Right kidney (tissue), 9 donors: ENCODE measurements at places on chromosomes 4 and X.

- no peak for DNase-seq
Measured at GRCh38 chrX:154698630-154699248, 45.4 kb upstream of the CTAG2 start.

DNA sequence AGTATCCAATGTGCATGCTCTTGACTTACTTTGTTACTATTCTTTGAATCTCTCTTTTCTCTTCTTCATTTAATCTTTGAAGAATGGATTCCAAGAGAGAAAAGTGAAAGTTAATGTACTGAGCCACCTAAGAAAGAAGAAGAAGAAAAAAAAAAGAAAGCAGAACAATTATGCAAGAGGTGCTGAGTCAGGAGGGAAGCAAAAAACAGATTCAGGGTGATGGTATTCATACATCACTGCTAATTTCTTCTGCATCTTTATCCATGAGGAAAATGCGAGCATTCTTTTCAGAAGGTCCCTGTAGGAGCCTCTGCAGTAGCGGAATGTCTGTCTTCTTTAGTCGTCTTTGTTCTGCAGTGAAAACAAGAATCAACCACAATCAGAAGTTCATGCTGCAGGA is 43.9 kb downstream of the RASSF6 start:
- DNase-seq = no peak

GRCh38 chrX:21996872-21997455 is 35.2 kb upstream of the PHEX start:
- DNase-seq = no peak

- no peak for DNase-seq
Measured at GRCh38 chr4:149897783-149898182, 82.1 kb upstream of the IQCM start.

DNA sequence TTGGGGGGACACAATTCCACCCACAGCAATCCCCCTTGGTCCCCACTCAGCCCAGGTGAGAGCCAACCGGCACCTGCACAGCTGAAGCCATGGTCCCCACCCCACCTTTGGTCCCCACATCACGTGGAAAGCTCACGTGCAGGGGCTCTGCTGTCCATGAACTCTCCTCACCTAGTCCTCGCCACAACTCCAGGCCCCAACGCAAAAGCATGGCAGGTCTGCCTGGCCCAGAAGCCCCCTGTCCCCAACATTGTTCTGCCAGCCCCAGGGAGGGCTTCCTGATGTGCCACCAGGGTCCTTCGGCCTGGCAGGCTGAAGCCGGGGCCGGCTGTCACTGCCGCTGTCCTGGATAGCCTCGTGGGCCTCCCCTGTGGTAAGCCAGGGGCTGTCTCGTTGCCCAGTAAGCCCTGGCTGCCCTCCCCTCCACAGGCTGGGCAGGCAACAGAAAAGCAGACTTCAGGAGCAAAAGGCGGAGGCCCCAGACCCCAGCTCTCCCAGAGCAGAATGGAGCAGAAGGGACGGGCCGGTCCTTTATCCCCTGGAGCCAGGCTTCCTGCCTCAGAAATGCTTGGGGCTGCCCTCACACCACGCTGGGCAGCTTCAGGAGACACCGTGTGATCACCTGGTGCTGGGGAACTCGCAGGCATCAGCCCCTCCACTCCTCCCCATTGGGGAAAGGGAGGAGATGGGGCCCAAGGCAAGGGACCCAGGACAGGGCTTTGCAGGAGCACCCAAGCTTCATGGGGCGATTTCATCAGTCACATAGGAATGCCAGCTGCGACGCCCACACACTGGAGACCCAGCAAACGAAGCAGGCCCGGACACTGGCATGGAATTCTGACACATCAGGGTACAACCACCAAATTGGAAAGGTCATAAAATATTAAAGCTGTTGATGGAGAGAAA is 103.7 kb downstream of the ADRA2C start:
- DNase-seq = no peak

DNA sequence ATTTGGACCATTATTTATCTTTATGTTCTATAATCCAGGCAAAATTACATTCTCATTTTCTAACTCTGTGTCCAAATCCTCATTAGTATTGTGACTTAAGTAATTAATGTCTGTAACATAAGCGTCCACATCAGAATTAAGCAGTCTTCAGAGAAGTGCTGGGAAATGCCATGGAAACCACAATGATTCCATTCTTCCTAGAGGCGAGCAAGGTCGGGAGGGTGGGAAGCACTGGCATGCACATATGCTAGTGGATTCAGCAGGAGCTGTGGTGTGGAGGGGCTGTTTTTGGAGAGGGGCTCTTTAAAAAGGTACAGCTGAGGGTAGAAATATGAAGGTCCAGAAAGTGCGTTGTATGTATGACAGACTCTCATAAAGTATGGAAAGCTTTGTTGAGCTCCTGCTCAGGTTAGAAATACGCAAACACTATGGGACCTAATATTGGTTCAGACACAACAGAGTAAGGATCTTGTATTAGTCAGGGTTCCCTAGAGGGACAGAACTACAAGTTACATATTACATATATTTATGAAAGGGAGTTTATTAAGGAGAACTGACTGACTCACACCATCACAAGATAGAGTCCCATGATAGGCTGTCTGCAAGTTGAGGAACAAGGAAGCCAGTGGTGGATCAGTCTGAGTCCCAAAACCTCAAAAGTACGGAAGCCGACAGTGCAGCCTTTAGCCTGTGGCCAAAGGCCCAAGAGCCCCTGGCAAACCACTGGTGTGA is 61.5 kb downstream of the GLRA2 start:
- DNase-seq = no peak

- no peak for DNase-seq
Measured at GRCh38 chr4:127261476-127261875, 371.3 kb upstream of the INTU start.

DNA sequence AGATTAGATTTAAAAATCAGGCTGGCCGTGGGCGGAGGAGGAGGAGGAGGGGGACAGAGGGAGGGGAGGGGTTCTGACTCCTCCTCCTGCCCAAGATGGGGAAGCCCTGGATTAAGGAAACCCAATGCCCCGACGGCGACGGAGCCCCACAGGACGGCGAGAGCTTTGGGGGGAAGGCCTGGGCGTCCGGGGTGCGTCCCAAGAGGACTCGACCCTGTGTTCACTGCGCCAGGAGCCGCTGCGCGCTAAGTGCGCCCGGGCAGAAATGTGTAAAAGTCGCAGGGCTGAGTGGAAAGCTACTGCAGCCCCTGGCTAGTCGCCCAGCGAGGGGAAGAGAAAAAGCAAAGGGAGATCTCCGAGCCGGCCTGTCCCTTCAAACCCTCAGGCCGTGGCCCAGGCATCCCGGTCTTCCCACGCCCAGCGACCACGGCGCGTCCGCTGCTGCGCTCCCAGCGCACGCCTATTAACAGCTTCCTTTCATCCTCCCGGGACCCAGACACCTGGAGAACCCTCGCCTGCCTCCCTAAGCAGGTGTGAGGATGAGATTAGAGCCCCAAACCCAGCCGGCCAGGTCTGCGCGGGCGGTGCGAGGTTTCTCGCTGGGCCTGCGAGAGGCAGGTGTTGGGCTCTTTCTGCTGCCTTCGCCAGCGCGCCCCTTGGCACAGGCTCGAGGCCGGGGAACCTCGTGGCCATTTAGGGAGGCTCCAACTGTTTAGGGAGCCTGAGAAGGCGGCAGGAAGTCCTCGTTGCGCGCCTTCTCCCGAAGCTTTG is 1.4 kb upstream of the RPS6KA3 start:
- peak; percentile 65 for DNase-seq
